ENCODE measurements at places on chromosomes 13 and 19.

DNA sequence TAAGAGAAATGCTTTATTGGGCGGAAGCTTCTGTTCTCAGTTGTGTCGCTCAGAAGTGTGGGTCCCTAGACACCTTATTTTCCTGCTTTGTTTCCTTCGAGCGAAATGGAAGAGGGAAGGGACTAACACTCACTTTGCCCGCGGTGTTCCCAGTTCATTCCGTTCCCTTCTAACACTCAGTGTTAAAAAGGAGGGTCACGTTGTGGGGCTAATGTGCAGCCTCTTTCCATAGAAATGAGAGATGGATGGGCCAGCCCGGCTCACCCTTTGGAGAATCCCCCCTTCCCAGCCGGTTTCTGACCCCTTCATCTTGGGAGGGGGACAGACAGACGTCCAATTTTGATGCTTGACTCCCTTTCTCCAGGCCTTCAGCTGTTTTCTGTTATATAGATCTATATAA, 2.3 kb downstream of the ATP11A start:
- DNase-seq = no peak

- peak; percentile 40 for DNase-seq
Observed at GRCh38 chr19:55212447-55212846, 3.1 kb upstream of the PTPRH start.

DNA sequence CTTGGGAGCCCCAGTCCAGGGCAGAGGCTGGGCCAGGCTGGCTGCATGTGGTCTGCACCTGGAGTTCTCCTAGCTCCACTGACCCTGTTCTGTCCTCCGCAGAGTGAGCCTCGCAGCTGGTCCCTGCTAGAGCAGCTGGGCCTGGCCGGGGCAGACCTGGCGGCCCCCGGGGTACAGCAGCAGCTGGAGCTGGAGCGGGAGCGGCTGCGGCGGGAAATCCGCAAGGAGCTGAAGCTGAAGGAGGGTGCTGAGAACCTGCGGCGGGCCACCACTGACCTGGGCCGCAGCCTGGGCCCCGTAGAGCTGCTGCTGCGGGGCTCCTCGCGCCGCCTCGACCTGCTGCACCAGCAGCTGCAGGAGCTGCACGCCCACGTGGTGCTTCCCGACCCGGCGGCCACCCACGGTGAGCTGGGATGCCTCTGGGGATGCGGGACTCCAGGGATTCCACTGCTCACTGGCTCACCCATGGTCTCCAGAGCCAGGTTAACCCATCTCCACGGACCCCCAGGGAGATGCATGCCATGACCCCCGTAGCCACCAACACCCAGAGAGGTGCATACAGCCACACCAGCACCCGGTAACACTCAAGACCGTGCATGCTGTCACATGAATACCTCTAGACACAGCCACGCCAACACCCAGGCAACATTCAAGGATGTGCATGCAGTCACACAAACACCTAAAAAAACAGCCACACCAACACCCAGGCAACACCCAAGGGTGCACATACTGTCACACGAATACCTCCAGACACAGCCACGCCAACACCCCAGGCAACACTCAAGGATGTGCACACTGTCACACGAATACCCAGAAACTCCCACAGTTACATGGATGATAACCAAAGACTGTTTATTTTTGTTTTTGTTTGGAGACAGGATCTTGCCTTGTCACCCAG, 8.2 kb downstream of the PKN1 start:
- DNase-seq = no peak

- no peak for DNase-seq
Observed at GRCh38 chr13:100870898-100871297, 196.3 kb upstream of the TMTC4 start.

DNA sequence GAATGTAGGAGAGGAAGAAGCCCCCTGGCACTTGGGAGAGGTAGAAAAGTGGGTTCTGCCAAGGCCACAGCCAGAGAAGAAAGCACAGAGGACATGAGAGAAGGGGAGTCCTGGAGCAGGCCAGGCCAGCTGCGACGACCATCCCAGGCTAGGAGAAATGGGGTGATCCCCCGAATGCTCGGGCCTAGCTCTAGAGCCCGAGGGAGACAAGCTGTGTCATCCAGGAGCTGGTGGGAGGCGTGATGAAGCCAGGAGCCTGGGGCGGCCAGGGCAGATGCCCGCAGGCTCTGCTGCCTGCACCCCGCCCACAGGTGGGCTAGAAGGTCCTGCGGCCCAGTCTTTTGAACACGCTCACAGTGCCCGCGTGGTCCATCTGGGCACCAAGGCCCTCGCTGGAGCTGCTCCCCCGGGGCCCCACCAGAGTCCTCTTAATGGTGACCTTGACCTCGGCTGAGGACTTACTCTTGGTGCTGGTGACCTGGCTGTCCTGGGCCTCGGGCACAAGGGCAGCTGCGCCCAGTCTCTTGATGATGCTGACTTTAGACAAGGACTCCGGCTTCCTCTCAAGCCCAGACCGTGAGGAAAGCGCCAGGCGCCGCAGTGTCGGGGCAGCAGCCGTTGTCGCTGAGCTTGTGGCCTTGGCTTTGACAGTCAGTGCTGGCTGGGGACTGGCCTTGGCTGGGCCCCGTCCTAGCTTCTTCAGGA, 26.5 kb downstream of the C19orf47 start:
- DNase-seq = no peak

DNA sequence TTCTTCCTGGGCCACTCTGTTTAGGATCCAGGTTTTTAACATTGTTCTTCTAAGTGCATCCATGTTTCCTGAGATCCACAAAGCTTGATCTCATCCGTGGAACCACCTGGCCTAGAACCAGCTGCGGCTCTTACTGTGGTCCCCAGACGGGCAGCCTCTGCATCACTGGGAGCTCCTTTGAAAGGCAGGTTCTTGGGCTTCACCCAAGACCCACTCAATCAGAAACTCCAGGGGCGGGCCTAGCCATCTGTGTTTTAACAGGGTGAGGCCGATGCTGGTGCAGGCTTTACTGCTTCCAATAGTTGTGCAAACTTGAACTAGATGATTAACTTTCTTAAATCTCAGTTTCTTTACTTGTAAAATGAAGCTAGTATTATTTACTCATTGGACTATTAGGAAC, 605.7 kb downstream of the FGF9 start:
- no peak for DNase-seq

DNA sequence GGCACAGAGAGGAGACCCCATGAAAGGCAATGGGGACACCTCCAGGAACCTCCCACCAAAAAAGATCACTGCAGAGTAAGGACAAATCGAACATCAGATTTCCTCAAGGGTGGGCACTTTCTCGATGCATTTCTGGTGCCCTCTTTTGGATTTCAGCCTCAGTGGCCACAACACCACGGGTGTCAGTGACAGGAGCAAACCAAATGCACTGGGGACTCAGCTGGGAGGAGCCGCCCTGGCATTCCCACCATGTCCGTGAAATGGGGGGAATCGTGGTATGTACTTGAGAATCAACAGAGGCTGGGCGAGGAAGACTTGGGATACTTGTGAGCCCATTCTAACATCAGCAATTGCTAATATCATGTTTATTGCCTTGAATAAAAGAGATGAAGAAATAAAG, 16.3 kb downstream of the FAM187B start:
- DNase-seq = no peak

GRCh38 chr19:23527797-23528196, 132.5 kb upstream of the ZNF91 start:
- DNase-seq = peak; percentile 7

GRCh38 chr19:50321831-50322230, 7.3 kb downstream of the KCNC3 start:
- no peak for DNase-seq

GRCh38 chr13:97058926-97059325, 64.7 kb upstream of the OXGR1 start:
- no peak for DNase-seq

- DNase-seq = peak; percentile 44
Observed at GRCh38 chr13:27375686-27376326, 48.6 kb upstream of the GTF3A start.

DNA sequence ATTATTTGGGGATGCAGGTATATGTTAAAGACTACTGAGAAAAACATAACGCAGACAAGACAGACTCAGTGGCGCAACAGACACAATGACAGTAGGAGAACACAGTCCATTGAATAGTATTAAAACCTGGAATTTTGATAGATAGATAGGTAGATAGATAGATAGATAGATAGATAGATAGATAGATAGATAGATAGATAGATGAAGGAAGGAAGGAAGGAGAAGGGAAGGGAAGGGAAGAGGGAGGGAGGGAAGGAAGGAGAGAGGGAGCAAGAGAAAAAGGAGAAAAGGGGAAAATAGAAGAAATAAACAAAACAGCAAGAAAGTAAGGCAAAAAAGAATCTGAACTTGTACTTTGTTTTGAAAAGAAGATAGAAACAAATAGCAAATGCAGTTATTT, 404.5 kb downstream of the FOXO1 start:
- DNase-seq = no peak

DNA sequence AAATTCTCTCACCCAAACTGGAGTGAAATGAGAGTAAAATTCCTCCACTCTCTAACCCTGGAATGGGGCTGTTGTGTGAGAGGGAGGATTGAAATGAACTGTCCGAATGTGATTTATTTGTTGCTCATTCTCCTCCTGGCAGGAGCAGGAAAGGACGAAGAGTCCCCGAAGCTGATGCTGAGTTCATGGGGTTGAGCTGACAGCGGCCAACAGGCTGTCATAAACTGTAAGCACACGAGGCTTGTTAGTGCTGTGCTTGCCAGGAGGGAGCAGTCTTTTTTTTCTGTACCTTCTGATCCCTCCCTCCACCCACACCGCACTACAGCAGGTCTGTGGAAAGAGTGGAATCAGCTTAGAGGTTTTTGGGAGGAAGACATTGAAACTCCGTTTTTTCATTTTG, 33.1 kb upstream of the ZNF331 start:
- DNase-seq = no peak

DNA sequence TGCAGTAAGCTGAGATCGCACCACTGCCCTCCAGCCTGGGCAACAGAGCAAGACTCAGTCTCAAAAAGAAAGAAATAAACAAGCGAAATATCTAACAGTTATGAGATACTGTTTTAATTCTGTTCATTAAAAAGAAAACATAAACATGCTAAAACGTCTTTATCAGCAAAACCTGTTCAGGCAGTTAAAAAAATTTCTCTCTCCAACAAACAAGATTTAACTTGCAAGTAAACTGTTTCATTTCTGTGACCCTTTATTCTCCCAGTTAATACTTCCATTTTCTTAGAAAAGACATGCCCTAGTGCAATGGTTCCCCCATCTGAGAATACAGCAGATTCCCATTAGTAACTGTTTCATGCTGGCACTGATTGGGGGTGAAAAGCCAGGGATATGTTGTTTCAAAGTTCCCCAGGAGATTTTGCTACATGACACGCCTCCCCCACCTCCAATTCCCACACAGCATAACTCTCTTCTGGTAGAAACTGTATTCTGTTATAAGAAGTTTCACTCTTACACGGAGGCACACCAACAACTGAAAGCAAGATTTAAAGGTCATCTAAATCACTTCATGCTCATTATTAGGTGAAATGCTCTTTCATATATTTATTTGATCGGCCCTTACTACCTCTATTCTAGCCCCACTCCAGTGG, 24.4 kb downstream of the ELF1 start:
- no peak for DNase-seq

DNA sequence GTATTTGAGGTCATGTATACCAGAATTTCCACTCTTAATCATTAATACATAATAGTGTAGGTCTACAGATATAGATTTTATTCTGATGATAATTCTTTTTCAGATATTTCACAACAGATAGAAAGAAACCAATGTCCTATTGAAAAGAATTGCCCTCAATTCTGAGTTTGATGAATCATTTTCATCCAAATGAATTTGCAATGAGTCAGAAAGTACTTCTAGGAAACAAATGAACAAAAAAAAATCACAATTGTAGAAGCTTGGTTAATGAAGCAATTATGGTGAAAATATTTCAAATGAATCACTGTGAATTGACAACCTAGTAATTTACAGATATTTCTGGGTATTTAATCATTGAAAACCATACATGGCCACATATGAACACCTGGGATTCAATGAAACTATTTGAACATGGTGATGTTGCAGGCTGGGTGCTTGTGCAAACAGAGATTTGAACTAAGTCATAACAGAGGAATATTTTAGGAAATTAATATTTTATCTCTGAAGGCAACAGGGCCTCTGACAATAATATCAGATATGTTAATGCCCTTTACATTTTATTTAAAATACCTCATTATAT, 360.9 kb downstream of the SLITRK5 start:
- DNase-seq = no peak

DNA sequence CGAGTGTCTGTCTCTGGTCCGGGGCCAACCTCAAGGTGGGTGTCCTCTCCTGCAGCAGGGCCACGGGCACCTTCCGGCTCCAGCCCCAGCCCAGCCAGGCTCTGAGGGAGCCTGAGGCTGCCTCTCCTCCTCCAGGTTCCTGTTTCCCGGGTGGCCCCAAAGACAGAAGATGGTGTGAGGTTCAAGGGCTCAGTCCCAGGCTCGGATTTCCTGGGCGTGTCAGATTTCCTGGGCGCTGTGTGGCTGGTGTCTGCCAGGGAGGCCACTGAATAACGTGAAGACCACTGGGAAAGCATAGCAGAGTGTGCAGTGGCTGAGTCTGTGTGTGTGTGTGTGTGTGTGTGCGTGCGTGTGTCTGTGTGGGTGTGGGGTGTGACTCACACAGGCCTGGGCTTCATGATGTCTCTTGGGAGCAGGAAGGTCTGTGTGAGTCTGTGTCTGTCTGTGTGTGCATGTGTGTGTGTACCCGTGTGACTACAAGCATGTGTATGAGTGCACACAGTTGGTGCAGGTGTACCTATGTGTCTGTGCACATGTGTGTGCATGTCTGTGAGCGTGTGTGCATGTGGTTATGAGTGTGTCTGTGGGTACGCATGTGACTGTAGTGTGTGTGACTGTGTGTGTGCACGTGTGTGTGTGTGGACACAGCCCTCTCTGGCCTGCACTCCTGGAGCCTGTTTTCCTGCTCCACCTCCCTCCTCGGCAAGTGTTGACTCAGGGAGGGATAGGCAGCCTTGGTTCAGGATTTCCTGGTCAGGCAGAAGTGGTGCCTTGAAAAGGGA, 28.3 kb downstream of the CEBPA start:
- DNase-seq = no peak

DNA sequence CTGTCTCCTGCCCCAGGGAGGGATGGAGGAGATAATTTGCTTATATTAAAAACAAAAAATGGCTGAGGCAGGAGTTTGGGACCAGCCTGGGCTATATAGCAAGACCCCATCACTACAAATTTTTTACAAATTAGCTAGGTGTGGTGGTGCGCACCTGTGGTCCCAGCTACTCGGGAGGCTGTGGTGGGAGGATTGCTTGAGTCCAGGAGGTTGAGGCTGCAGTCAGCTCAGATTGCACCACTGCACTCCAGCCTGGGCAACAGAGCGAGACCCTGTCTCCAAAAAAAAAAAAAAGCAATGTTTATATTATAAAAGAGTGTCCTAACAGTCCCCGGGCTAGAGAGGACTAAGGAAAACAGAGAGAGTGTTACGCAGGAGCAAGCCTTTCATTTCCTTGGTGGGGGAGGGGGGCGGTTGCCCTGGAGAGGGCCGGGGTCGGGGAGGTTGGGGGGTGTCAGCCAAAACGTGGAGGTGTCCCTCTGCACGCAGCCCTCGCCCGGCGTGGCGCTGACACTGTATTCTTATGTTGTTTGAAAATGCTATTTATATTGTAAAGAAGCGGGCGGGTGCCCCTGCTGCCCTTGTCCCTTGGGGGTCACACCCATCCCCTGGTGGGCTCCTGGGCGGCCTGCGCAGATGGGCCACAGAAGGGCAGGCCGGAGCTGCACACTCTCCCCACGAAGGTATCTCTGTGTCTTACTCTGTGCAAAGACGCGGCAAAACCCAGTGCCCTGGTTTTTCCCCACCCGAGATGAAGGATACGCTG, 184.0 kb downstream of the KDM4B start:
- no peak for DNase-seq
